ENCODE measurements at places on chromosomes 3 and 15.

- DNase-seq = no peak
Measured at GRCh38 chr3:152589644-152590043, 245.3 kb upstream of the P2RY1 start.

GRCh38 chr3:108242776-108243175 lies 20.6 kb upstream of the IFT57 start:
- DNase-seq = no peak

DNA sequence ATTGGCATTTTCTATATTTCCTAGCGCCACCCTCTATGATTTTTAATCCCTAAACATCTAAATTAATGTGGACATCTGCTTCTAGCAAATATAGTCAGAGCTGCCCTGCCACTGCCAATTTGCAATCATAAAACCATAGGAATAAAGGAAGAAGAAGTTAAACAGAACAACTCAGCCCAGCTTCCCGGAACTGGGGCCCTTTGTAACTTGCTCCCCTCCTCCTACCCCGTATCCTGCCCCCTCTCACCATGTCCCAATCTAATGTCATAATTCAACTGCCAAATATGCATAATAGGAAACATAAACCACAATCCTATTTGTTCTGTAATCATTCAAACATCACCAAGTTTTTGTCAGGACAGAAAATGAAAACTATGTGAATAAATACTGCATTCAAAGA lies 74.4 kb upstream of the ACP3 start:
- DNase-seq = no peak

DNA sequence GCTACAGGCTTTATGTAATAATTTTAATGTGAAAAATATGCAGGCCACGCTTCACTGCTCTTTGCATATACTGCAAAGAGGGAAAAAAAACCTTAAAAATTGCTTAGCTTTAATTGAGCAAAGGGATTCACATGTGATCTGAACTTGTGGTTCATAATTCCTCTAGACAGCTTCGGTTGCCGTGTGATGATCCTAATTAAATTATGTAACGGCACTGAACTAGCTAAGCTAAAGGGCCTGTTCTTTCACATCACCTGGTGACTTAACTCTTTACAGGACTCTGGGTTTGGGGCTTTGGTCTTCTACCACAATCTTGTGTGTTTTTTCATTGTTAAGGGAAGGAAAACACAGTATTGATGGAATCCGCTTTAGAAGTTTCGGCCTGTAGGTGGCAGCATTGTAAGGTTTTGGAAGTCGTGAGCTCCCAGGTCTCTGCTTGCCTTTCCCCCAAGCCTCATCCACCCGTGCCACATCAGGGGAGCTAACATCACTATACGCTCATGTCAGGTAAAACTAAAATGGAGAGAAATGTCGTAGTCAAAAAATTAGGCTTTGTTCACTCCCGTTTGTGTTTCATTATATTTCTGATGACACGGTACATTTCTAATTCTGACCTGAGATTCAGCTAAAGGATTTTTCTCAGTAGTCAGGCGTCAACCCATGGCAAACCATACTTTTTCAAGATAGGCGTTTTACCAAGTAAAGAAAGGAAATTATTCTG lies 205.6 kb upstream of the DPH6 start:
- peak; percentile 22 for DNase-seq

GRCh38 chr3:160671231-160671630 lies 5.7 kb upstream of the ARL14 start:
- no peak for DNase-seq

DNA sequence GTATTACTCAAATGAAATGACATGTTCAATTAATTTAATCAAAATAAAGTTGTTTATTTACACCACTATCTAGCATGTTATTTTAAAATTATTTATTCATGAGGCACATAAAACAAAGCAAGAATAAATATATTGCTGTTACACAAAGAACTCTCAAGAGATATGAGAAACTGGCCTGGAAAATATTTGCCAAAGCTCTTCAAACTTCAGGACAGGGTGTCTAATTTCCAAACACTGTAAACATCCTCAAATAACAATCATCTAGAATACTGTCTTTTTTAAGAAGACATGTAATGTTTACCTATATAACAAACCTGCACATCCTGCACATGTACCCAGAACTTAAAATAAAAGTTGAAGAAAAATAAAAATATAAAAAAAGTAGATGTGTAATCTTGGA lies 876.6 kb downstream of the TUSC7 start:
- DNase-seq = no peak

- DNase-seq = no peak
Measured at GRCh38 chr3:181940703-181941102, 229.0 kb downstream of the SOX2 start.

DNA sequence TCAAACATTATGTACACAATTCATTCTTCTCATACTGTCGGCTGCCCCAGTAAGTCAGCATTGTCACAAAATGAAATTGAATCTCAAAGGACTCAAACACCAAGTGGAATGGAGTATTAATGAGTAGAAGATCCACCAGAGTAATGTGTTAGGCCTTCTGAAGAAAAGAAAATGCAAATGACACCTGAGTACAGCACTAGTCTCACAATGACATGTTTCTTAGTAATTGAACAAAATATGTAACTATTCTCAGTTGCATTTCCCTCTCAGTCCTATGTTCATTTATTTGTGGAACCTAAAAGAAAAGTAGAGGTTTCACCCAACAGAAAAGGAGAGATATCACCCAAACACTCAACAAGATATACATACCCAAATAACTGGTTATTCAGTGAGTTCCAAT lies 283.9 kb upstream of the THBS1 start:
- DNase-seq = no peak

DNA sequence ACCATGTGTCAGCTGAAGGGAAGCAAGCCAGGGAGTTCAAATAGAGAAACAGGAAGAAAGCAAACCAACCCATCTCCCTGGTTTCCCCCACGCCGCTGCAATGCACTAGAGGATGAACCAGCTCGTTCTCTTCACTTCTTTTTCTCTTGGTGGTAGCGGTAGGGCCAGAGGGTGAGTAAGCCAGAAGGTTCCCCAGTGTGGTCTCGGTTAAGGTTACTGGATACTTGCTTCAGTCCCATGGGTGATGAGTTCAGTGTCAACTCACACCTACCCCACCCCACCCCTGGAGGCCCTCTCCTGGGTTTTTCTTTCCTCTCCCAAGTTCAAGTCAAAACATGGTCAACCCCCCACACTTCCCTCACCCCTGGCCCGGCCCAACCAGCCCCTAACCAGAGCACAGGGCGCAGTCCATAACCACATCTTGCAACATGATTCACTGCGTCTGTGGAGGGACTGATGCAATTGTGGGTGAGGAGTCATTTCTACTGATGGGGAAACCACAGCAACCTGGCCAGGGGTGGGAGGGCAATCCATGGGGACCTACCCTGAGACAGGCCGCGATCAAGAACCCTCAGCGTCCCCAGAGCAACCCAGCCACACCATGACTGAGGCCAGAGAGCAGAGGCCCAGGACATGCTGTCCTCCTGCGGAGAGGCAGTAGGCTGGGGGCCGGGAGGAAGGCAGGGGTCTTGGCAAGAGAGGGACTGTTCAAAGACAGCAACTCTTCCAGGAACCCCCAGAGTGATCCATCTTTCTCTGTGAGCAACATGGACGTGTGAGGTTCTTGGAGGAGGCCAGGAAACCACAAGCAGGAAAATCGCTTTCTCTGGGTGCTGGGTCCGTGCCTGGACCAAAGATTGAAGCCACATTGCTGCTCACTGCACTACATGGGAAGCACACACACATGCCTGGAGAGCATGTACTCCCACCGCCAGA lies 276.6 kb downstream of the UACA start:
- DNase-seq = no peak

- no peak for DNase-seq
Measured at GRCh38 chr15:38525489-38525888, 39.1 kb downstream of the RASGRP1 start.

DNA sequence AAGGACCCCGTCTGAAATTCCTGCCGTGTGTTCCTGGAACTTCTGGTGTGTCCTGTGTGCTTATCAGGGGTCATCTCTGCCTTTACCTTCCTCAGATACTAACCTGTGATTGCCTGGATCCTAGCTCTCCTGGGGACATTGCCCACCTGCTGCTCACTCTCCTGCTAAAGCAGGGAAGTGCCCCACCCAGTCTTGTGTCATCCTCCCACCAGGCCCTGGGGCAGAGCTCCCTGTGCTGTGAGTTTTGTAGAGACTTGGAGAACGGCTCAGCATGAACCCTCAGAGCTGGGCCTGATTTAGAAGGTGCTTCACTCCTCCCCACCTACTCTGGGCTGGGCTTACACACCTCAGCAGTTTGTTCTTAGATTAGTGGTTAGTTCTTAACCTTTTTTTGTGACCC lies 3.8 kb upstream of the TMEM44 start:
- DNase-seq = no peak

DNA sequence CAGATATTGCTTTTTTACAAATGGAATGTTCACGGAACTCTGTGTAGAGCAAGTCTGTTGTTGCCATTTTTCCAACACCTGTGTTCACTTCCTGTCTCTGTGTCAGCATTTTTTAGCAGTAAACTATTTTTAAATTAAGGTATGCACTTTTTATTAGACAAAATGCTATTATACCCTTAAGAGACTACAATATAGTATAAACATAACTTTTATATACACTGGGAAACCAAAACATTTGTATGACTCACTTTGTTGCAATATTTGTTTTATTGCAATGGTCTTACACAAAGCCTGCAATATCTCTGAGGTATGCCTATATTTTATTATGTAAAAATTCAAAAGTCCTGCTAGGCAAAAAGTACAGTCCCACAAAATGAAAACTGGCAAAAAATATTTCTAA lies 39.8 kb upstream of the FGF7 start:
- DNase-seq = no peak

DNA sequence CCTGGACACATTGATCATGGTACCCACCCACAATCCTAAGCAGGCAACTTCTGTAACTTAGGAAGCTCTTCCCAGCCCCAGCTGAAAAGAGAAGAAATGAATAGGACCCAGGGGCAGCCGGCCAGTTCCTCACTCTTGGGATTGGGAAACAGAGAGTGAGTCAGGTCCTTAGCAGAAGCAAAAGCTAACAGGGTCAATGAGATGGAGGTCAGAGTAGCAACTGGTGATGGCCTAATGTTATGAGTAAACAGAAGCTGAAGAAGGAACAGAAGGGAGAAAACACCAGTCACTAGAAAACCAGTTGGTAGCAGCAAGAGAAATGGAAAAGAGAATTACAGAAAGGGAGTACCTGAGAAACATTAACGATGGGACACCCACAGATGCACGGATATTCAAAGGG lies 20.0 kb downstream of the RIOX2 start:
- no peak for DNase-seq

DNA sequence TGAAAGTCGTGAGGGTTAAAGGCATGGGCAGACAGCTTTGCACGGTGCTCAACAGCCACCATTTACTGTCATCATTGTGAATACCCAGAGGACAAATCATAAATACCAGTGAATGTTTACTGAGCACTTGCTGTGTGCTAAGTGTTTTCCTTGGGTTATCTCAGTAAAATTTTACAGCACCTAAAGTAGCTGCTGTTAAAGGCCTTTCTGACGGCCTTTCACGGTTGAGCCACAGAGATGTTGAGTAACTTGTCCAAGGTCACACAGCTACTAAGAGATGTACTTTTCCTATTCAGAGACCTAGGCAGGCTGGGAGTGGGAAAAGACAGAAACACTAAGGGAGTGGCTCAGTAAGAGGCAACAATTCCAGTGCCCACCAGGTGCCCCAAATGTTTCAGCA lies 393 bp upstream of the CPNE9 start:
- DNase-seq = no peak

- no peak for DNase-seq
Measured at GRCh38 chr3:152610622-152611021, 224.3 kb upstream of the P2RY1 start.

GRCh38 chr15:76376816-76377215 lies 40.2 kb downstream of the ISL2 start:
- DNase-seq = no peak

- no peak for DNase-seq
Measured at GRCh38 chr15:91997163-91997562, 143.7 kb downstream of the SLCO3A1 start.

DNA sequence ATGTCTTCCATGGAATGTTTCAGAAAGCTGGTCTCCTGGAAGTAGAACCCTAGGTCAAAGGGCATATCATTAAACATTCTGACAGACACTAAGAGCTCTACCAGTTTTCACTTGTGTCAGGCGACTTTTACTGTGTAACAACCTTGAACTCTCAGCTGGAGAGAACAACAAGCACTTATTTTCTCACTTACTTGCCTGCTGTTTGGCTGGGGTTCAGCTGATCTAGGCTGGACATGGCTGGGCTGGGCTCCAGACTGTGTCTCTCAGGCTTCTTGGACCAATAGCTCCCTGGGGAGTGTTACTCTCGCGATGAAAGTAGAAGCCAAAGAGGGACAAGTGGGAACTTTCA lies 527.3 kb downstream of the SHQ1 start:
- no peak for DNase-seq

DNA sequence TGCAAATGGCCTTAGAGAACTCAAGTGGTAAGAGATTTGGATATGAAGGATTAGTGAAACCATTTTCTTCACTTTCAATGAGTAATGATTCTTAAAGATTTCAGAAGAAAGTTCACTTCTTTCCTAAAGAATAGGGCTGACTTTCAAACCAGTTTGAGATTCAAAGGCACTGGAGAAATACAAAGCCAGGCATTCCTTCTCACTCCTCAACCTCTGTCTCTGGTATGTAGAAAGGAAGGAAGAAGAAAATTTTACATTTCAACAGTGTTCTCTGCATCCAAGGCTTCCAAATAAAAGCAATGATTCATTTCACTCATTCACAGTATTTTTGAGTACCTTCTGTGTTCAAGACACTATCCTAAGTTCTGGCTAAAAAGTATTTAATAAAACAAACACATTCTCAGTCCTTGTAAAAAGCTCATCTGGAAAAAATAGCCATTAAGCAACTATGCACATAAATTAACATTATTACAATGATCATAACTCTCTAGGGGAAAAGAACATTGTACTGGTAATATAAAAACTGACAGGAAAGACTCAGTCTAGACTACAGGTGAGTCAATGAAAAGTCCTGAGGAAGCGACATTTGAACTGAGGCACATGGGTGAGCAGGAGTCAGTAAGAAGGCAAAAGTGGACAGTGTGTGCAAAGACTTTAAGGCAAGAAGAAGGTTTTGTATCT lies 79.5 kb downstream of the IMPG2 start:
- DNase-seq = no peak

DNA sequence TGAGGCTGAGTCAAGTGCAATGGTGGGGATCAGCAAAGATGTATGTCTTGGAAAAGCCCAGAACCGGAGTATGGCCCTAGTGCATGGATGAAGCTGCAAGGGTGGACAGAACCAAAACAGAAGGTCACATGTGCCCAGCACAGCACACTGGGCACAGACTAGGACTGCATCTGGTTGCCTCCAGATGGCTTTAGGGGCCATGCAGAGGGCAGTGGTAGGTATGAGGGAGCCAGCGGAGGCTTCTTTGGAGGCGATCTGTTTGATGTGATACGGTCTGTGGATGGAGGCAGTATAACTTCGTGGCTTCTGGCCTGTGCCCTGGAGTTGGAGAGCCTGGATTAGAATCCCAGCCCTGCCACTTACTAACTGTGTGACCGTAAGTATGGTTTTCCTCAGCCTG lies 29.4 kb downstream of the SV2B start:
- no peak for DNase-seq

DNA sequence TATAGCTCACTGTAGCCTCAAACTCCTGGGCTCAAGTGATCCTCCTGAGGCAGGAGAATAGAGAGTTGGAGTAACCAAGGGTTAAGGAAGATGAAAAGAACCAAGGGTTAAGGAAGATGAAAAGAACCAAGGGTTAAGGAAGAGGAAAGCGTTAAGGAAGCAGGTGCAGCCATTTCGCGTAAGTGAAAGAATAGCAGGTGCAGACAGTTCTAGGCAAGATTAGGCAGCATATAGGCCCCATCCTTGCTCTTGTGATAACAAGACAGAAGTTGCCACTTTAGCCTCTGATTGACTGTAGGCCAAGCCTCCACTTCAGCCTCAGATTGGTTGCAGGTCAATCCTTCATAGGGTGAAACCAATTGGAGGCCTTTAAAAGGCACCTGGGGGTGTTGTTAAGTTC lies 677.4 kb downstream of the PDCD6IP start:
- DNase-seq = no peak

Data from GM19239 (cell line).